ENCODE measurements at places on chromosomes 1 and 21.

DNA sequence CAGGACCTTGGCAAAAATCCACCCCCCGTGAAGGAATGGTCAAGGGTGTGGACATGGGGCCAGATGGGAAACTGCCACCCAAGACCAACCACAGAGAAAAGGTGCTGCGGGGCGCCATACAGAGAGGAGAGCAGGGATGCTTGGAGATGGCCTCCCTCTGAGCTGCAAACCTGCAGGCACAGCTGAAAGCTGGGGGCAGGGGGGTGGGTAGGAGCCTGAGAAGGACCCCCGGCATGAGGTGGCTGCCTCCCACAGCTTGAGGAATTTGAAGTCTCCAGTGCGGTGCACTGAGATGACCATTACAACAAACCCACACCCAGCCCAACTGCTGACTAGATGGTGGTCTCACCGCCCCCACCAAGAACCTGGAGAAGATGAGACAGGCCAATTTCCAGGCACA lies 84.8 kb downstream of the WDR4 start:
- no peak for DNase-seq

DNA sequence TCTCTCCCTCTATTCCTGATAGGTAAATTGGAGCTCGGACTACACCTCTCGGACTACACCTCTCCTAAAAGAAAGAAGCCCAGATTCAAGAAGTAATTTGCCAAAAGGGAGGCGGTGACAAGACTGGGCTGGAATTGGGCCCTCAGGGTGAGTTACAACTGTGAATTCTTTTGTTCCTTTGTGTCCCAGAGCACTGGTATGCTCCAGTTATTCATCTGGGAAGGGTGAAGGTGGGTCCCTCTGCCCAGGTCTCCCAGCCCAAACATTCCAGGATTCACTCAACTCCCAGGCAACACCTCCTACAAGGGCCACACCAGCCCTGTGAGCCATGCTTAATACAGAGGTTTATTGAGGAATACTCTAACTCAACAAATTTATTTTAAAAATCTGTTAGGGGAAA lies 69.2 kb downstream of the LMX1A start:
- DNase-seq, result no peak

DNA sequence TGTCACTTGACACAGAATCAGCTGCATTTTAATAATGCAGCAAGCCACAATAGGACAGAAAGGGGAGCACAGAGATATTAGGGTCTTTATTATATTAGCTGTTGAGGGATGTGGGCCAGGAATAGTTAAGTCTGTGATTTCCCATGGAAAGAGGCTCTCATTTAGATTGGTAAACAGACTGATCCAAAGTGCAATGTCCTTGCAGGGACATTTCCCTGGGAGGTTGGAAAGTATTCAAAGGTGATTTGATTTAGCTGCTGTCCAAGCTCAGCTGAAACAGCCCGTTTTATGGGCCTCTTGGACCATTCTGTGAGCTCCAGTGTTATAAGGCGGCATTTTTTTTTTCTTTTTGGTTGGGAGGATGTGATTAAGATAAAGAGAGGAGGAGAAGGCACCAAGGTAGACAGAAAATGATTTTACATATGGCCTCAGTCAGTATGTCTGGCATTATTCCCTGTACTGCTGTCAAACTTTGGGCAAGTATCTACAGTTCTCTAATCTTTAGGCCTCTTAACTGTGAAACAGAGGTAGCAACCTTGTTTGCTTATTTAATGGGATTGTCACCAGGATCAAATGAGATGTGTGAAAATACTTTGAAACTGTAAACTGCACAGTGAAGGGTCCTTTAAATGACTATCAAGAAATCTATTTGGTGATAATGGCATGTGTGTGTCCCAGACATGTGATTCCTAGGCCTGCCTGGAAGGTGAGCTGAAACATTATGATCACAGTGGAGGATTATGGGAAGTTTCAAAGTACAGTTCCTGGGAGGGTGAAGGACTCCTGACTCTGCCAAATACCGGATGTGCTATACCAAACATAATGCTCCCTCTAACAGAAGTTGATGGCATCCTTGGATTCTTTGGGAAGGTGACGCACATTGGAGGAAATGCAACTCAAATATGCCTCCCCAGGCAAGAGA lies 62.2 kb downstream of the NOS1AP start:
- DNase-seq, result no peak

- DNase-seq, result peak; percentile 10
Measured at GRCh38 chr1:240611619-240612480, at the start of gene GREM2. TSS of gene GREM2 (minus strand) at chr1:240612155. CDS start at chr1:240493475, 118,680 bp downstream.

DNA sequence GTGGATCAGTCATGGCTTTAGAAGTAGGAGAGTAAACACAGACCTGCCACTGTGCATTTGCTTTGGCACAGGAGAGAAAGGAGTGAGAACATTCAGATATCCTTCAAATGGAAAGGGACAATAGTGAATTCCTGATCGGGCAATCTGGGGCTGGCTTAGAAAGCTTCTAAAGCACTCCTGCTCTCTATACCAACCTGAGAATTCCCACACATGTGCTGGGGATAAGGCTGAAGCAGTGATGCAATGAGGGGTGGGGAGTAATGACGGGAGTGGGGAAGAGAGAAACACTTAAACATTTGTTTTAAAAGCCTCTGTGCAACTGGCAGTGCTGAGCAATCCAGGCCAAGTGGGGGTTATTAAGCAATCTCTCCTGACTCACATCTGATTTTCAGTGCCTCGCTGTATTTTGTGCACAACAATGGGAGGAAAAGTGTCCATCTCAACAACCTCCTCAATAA lies 108.8 kb downstream of the KIAA0319L start:
- DNase-seq, result no peak

GRCh38 chr1:207904391-207904790 lies 6.5 kb downstream of the CD34 start:
- DNase-seq, result no peak

DNA sequence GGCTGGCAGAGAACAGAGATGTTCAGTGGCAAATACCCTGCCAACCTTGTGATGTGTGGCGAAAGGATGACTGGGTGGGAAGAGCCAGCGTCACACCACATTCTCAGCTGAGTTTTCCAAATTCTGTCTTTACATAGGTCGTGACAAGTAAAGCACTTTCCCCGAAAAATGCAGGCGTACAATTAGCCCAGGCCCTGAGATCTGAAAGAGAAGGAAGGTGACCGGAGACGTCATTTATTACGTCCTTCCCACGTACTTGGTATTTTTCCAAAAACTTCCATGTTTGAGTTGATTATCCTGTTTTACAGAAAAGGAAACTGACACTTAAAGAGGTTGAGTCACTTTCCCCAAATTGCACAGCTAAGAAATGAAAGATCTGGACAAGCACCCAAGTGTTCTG lies 413.3 kb downstream of the PRDM2 start:
- no peak for DNase-seq

- DNase-seq, result no peak
Measured at GRCh38 chr1:62601457-62601856, 4.1 kb downstream of the ANGPTL3 start.

- DNase-seq, result no peak
Measured at GRCh38 chr1:32743380-32744070, 41.0 kb upstream of the SYNC start.

- no peak for DNase-seq
Measured at GRCh38 chr1:156675210-156676113, 1.7 kb downstream of the NES start.

GRCh38 chr21:37974081-37974480 lies 57.8 kb upstream of the KCNJ6 start:
- no peak for DNase-seq

DNA sequence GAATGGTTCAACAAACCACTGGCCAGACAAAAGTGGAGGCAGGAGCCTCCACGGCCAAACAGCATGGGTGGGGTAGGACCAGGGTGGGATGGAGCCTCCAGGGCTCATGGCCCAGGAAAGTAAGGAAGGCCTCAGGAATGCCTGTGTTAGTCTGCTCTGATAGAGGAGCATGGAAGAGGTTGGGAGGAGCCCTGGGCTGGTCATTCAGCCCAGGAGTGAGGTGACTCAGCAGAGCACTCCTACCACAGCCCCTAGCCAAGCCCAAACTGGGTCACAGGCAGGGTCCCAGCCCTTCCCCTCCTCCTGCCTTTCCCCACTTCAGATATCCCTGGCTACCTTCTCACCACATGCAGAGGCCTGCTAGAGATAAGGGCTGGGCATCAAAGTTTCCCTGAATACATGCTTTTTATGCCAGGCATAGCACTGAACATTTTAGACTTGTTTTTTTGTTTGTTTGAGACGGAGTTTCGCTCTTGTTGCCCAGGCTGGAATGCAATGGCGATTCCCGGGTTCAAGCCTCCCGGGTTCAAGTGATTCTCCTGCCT lies 3.1 kb upstream of the SHISA4 start:
- DNase-seq, result no peak

DNA sequence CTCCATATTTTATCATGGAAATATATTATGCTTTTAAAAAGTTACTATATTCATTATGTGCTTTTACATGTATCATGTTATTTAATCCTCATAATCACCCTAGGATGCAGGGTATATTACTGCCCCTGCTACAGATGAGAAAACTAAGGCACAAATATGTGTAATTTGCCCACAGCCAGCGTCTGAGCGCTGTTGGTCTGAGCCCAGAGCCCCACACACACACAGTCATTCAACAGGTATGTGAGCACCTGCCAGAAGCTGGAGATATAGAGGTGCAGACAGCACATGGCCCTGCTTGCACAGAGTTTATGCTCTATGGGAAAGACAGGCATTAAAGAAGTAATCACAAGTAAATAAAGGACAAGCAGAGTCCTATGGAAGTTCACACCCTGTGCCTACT lies 49.8 kb upstream of the SEC16B start:
- no peak for DNase-seq
